ENCODE measurements at places on chromosomes 13 and 19.

DNA sequence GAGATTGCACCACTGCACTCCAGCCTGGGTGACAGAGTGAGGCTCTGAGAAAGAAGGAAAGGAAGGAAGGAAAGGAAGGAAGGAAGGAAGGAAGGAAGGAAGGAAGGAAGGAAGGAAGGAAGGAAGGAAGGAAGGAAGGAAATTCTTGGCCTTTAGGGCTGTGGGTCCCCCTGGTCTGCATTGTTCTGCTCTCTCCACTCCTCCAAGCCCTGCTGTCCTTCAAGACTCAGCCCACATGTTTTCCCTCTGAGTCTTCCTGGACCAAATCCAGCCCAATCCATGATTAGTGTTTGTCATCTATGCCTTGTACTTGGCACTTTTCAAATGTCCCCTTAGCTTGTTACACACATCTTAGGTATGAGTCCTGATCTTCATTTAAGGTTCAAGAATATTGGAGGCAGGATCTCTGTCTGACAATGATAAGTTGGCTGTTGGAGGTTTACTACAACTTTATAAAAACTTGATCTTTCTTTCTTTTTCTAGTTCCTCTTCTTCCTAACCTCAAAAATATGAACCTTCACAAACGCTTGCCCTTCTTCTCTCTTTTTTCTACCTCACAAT is 48.8 kb upstream of the INTS6 start:
- no peak for DNase-seq

DNA sequence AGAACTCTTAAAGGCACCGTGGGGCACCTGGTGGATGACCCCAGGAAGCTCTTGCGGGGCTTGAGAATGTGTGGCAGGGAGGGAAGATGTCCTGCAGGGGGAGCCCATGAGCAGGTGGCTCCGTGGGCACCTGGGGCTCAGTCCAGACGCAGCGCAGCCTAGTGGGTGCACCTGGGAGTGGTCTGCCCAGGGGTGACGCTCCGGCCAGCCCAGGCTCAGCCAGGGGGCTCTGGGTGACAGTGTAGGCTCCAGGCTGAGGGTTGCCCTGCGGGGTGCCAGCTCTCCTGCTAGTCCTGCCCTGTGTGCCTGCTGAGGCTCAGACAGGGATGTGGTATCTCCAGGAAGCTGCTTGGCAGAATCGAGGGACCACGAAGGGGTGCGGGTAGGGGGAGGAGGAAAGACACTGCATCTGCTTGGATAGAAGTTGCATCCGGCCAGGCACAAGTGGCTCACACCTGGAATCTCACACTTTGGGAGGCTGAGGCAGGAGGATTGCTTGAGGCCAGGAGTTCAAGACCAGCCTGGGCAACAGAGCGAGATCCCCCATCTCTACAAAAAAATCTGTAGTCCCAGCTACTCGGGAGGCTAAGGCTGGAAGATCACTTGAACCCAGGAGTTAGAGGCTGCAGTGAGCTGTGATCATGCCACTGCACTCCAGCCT is 15.0 kb upstream of the PGLS start:
- no peak for DNase-seq

GRCh38 chr19:5103061-5103701 is 134.3 kb downstream of the KDM4B start:
- no peak for DNase-seq

- DNase-seq, result no peak
Measured at GRCh38 chr19:21434967-21435544, 38.1 kb downstream of the ZNF493 start.

DNA sequence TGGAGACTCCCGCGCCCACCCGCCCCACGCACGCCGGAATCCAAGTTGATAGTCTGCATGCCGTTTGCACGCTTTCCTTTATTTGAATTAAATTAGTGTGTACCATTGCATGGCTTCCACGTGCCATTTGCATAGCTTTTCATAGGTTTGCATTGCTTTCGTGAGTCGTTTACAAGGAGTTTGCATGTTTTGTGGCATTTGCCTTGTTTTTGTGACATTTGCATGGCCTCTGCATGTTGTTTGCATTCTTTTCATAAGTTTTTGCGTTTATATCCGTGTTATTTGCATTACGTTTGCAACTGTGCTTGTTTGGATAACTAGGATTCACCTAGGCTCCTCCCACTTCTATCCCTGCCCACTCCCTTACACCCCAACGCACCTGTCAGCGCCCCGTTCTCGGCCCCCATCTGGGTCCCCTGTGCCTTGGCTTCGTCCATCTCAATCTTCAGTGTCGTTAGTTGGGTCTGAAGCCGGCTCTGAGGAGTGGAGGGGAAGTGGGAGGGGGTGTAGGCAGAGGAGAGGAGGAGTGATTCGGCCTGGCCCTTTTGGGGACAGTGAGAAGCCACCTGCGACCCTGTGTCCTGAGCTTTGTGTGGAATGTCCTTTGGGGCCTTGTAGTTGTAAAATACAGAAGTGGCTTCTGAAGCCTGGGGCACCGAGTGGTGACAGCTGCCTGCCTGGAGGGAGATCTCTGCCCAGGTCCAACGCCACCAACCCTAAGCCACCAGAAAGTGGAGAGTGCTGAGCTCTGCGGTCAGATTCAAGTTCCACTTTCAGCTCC is 2.4 kb downstream of the CCDC194 start:
- no peak for DNase-seq

DNA sequence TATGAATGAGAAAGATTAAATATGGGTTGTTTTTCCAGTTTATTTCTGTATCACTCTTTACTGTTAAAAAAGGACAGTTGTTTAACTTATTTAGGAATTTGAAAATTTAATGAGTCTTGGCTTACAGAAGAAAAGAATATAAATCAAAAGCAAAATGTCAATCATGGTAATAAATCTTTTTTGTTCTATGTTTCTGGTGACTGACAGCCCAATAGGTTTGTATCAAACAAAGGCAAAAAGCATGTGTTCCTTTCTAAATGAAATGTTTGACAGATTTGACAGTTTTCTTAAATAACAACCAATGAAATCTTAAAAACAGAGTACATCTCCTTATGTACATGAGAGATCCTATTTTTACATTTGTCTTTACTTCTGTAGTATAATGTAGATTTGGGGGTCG is 11.0 kb downstream of the PCDH9 start:
- no peak for DNase-seq

DNA sequence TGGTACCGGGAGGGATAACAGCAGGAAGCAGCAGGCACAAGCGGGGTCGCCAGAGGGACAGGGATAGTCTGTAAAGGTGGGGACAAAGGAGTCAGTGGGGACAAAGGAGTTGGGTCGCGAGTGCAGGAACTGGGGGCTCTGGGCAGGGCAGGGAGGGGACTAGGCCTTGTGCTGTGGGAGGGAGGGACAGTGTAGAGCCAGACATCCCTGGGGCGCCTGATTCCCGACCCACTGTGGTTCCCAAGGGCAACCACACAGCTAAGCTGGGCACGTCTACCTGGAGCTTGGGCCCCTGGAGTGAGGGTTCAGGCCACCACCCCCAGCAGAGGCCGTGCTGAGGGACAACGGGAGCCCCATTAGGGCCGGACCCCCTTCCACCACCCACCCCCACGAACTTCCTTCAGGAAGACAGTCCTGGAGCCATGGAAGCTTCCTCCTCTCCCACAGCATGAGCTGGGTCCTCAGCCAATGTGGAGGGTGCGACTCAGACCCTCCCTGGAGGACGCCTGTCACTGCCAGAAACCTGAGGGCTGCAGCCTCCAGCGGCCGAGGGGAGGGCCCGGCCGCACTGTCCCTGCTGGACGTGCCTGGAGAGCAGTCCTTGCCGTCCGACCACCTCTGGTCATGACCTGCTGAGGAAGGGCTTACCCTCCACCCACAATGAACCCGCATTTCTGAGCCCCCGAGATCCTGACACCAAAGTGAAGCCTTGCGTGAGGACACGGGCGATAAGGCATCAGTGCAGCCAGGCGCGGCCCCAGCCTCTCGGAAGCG is 77.9 kb downstream of the SPACA7 start:
- no peak for DNase-seq

- DNase-seq, result no peak
Measured at GRCh38 chr19:55095260-55096060, 19.8 kb downstream of the EPS8L1 start.

GRCh38 chr19:53879140-53880081 is 2.6 kb upstream of the PRKCG start:
- peak; percentile 93 for DNase-seq

DNA sequence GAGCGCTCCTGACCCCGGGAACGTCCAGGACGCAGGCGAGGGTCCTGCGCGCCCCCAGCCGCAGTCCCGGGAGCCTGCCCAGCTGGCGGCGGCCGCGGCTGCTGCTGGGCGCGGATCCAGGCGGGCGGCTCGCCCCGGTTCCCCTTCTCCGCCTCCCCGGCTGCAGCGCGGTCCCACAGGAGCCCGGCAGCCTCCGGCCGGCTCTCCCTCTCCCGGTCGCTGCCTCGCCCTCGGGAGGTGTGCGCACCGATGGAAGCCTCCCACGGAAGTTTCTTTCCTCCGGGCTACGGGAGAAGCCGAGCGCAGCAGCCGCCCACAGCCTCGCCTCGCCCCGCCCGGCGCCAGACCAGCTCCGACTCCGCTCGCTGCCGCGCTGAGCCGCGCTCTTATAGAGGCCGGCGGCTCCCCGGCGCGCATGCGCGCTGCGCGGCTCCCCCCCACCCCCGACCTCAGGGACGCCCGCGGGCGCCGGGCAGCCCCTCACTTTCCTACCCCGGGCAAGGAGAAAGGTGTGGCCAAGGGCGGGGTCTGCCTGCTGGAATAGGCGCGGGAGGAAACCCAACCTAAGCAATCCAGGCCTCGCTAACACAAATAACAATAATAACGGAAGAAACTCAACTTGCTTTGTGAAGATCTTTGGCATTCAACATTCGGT is at the start of gene SHISA2:
TSS of gene SHISA2 (minus strand) at position 360 of the 655 bp plus-strand sequence. CDS start 1,041 bp downstream, outside the sequence.
- DNase-seq, result peak; percentile 71

- no peak for DNase-seq
Measured at GRCh38 chr13:107865643-107866031, 349.7 kb downstream of the LIG4 start.

- no peak for DNase-seq
Measured at GRCh38 chr13:75050419-75051046, 431.4 kb downstream of the TBC1D4 start.

DNA sequence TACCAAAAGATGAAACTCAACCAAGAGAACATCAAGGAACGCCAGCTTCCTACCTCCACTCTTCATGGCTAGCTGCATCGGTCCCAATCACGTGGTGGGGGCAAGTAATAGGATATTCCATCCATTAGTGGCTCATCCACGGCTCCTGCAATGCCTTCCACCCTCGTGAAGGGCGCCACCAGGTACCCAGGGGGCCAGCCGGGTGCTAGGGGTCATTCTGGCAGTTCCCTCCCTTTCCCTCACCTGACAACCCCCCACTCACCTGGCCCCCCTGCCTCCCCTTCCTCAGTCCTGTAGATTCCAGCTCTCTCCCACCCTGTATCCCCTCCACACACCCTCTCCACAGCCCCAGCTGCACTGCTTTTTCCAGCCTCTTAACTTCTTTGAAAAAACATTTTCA is 161.9 kb downstream of the URI1 start:
- DNase-seq, result no peak

Measured in right renal pelvis (tissue), 4 donors.